NCI-H2227 treated with DMSO at 0.1 percent for 48 hours (cell line): ENCODE measurements at places on chromosomes 16 and 17.

GRCh38 chr17:61710546-61710945 is 119.5 kb upstream of the NACA2 start:
- no peak for DNase-seq

DNA sequence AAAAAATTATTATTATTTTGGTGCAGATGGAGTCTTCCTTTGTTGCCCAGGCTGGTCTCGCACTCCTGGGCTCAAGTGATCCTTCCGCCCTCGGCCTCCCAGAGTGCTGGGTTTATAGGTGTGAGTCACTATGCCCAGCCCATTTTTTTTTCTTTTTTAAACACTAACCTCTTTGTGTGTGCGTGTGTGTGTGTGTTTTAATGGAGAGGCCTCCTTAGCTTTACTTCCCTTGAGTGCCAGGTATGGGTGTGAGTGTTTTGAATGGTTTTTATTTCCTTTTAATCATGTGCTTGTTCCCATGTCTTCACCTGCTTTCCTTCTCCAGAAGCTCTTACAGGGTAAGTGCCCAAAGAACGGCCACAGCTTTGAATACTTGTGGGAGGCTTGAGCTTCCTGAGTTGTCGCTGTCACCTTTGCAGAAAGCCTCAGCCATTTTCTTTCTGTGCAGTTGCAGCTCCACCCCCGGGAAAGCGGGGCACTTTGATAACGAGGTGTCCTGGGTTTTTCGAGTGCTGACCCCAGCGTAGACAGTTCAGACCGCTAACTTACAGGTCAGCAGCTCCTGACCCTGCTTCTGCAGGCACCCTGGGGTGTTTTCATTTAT is 22.6 kb downstream of the AKAP1 start:
- no peak for DNase-seq

DNA sequence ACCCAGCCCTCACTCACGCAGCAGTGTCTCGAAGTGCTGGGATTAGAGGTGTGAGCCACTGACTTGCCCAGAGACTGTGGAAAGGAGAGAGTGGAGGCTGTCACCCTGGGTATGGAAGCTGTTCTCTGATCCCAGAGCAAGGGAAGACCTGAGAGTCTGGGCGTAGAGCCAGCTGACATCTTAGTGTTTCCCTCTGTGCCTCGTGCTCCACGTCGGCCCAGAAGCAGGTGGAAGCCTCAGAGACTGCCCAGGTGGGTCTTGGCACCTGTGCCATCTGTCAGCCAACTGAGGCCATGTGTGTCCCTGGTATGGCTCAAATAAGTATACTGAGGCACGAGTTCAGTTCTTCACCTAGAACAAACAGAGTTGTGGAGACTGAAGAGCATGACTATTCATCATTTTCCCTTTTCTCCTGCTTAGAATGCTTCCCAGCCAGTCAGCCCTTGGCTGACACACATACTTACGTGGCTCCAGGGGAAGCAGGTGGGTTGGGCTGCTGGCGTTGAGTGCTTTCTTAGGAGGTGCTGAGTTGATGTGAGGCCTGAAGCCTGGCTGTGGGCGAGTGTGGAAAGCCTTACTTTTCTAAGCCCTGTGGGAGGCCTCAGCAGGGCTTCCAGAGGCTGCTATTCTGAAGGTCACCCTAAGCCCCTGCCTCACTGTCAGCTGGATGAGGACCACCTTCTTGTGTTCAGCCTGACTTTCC is 8.1 kb downstream of the CTRL start:
- no peak for DNase-seq

GRCh38 chr17:19904412-19904811 is 36.7 kb upstream of the ULK2 start:
- DNase-seq, result no peak

DNA sequence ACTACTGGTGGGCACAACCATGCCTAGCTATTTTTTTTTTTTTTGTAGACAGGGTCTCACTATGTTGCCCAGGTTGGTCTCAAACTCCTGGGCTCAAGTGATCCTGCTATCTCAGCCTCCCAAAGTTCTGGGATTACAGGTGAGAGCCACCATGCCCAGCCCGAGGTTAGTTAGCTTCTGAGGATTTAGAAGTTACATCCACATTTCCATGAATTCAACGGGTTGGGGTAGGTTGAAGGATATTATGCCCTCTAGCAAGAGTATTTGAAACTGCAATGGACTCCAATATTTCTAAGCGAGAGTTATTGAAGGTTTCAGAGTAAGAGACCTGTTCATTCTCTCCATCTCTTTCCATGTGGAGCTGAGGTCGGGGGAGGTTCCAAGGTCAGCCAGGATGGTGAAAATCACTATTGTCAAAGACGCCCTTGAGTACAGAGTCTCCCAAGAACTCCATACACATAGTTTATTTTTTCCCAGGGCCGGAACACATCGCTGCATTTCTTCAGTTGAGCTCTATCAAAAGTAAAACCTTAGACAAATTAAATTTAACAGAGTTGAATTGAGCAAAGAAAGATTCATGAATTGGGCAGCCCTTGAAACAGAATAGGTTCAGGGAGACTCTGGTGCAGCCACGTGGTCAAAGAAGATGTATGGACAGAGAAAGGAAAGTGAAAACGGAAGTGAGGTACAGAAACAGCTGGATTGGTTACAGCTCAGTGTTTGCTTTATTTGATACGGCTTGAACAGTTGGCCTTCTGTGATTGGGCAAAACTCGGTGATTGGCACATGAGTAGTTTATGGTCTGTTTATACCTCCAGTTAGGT is 19.0 kb upstream of the ITPRIPL2 start:
- no peak for DNase-seq

- DNase-seq, result peak; percentile 61
Measured at GRCh38 chr17:58531661-58532554, 17.5 kb upstream of the MTMR4 start.

- DNase-seq, result no peak
Measured at GRCh38 chr17:34386697-34387550, 23.9 kb upstream of the CCL1 start.

- DNase-seq, result no peak
Measured at GRCh38 chr17:50858486-50859225, 7.5 kb downstream of the TOB1 start.

DNA sequence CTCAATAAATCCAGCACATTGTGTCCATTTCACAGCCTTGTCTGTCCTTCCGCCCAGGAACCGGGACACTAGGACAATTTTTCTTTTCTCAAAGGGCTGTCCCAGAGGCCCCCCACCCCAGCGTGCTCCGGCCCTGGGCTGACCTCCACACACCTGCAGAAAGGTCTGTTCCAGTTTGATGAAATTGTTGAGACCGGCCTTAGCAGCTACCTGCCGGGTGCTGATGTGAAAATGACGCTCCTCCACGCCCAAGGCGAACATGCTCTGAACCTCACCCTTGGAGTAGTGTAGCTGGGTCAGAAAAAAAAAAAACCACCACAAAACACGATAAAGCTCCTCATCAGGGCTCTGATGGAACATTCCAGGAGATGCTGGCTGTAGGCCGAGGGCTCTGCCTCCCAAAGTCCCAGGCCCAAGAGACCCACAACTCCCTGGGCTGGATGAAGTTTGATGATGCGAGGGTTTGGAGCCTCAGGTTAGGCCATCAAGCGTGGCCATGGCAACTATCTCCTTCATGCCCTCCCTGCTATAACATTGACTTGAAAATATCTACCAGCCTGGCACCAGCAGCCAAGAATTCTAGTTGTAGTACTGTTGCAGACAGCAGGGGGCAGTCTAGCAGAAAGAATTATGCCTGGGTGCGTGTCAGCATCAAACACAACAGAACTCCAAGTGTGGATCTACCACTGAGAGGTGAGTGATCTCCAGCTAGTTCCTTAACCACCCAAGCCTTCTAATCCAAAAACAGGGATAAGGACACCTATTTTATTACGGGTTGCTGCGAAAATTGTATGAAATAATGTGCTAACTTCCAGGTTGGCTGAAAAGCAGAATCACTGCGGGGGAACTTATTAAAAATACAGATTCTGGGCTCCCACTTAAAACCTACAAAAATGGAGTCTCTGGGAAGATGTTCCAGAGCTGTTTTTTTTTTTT is 62.1 kb downstream of the RMI2 start:
- peak; percentile 71 for DNase-seq

DNA sequence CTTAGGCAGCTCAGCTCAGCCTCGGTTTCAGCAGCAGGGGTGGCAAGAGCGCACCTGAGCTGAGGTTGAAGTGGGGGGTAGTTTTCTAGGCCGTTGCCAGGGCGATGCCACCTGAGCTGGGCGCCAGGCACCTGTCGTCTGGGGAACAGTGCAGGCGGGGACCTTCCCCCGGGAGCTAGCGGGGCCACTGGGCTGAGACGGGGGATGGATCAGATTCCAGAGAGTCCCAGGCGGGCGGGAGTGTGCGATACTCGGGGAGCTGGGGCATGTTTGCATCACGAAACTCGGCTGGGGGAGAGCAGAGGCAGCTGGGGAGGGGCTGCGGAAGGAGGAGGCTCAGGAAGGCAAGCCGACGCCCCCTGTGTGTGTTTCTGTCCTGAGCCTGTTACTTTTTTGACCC is 477 bp upstream of the CLDN9 start:
- no peak for DNase-seq

GRCh38 chr17:51739245-51739886 is 419.1 kb downstream of the CA10 start:
- DNase-seq, result peak; percentile 15
